ENCODE measurements at places on chromosomes 5 and 9.

DNA sequence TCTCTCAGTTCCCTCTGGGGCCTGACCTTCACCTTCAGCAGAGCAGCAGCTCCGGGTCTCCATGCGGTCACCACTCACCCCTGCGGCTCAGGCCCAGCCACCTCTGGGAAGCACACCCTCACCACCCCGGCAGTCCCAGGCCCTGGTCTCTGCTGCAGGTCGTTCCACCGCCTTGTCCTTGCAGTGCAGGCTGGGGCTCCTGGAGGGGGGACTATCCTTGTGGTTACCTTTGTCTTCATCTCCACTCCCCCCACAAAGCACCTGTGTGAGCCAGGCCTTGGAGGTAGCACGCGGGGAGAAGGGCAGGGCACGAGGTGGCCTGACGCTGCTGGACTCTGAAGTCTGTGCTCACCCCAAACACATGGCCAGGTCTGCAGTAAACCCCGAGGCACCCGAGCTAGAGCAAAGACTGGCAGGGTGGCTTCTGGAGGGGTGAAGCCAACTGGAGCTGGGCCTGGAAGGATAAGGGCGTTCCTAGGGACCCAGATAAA lies 33.2 kb upstream of the RXRA start:
- DNase-seq = no peak

- DNase-seq = no peak
Measured at GRCh38 chr9:130049431-130050210, 4.1 kb upstream of the GPR107 start.

GRCh38 chr5:173646692-173647091 lies 30.2 kb upstream of the BOD1 start:
- DNase-seq = no peak

GRCh38 chr9:72478966-72479365 lies 42.4 kb upstream of the TMC1 start:
- DNase-seq = no peak

GRCh38 chr5:92574023-92574422 lies 1007.0 kb downstream of the NR2F1-AS1 start:
- DNase-seq = no peak

DNA sequence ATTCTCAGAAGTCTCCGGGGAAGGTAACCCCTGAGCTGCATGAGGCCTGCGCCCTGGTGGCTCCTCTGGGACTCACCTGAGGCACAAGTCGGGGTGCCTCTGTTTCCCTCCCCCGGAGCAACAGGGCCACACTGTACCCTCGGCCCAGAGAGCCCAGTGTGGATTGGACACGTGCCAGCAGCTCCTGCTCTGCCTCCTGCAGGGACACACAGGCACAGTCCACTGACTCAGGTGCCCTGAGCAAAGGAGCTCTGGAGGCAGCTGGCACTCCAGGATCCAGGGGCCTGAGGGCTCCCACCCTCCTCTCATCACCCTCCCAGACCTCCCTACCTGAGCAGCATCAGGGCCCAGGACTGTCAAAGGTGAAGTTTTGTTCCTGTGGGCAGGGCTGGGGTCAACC lies 29.5 kb downstream of the SLC35A4 start:
- DNase-seq = no peak

DNA sequence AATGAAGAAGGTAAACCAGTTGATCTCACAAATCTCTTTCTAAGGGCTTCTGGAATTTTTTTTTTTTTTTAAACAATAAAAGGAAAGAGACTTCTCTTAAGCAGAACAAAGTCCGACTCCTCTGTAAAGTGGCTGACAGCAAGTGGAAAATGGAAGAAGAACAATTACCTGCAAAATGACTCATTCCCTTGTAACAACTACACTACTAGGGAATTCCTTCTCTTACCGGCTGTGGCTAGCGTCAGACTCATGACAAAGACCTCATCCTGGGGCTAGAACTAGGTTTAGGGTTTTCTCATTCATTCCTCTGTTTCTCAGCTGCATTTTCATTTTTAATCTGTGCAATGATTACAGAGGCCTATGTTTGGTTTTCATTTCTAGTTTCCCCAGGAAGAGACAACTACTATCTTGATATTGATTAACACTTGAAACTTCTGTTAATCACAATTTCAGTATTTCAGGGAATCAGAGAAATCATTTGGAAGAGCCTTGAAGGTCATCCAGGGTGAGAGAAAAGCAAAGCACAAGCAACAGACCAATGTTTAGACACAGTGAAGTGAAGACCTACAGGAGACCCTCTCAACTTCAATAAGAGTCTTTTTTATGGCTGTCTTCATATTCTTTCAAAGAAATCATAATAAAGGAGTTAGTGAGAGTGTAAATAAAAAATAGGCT lies 437.9 kb downstream of the RAB3C start:
- DNase-seq = no peak

DNA sequence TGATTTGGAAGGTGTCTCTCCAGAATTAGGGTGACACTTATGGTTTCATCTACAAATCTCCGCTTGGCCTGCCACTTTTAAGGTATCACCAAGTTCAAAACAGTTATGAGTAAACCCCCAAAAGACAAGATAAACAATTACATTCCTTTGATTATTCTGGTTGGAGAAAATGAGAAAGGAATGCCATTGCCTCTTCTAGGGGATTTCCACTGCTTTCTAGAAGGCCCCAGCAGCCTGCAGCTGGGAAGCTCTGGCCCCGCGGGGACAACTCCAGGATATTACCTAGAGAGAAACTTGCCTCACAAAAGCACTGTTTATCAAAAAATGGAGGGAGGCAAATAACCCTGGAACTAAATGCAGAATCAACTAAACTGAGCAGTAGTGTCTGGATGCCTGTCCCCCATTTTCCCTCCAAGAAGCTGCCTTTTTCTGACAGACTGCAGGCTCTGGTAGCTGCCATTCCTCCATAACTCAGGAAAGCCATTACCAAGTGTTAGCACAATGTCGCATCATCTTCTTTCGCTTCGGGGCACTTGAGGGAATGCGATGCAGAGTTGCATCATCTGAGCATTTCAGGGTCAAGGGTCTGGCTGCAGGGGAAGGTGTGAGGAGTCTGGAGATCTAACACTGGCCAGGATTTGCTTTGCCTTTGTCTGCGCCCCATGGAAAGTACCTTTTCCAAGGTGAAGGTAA lies 71.5 kb upstream of the PLPP6 start:
- DNase-seq = no peak

GRCh38 chr9:70413464-70413798 lies 1.0 kb downstream of the KLF9 start:
- DNase-seq = peak; percentile 60

DNA sequence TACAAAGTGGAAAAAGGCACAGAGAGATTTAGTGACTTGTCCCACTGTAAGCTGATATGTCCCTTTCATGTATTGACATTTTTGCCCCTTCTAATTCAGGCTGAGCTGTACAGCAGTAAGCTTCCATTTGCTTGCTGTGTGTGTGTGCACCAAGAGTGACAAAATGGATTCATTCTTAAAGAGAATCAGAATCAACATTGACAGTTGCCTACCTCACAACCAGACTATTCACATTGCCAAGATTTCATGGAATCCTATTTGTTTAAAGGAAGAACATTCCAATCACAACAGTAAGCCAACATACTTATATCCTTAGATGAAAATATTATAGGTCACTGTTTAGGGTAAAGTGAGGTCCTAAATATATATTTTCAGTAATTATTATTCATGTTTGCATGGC lies 102.6 kb downstream of the TMEM232 start:
- DNase-seq = no peak

- no peak for DNase-seq
Measured at GRCh38 chr5:149694007-149694406, 36.1 kb upstream of the PPARGC1B start.

DNA sequence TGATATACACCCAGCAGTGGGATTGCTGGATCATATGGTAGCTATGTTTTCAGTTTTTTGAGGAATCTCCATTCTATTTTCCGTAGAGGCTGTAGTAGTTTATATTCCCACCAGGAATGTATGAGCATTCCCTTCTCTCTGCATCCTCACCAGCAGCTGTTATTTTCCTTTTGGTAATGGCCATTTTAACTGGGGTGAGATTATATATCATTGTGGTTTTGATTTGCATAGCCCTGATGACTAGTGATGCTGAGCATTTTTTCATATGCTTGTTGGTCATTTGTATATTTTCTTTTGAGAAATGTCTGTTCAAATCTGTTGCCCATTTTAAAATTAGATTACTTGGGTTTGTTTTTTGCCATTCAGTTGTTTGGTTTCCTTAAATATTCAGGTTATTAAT lies 11.2 kb upstream of the PPIC start:
- DNase-seq = no peak

DNA sequence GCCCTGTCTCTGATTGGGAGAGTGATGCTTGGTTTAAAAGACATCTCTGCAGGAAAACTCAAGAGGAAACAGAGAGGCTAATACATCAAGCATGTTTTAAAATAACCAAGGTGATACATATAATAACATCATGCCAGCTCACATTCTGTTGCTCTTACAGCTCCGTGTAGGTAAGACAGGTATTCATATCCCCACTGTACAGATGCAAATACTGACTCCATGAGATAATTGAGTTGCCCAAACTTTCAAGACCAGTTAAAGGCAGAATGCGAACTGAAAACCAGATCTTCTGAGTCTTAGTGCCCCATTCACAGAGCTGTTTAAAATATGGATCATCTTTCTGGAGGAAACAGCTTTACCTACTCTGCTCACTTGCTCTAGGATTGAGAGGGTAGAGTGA lies 214.0 kb downstream of the PIK3R1 start:
- DNase-seq = no peak

GRCh38 chr5:56638061-56638621 lies 177.2 kb upstream of the MAP3K1 start:
- DNase-seq = peak; percentile 26

DNA sequence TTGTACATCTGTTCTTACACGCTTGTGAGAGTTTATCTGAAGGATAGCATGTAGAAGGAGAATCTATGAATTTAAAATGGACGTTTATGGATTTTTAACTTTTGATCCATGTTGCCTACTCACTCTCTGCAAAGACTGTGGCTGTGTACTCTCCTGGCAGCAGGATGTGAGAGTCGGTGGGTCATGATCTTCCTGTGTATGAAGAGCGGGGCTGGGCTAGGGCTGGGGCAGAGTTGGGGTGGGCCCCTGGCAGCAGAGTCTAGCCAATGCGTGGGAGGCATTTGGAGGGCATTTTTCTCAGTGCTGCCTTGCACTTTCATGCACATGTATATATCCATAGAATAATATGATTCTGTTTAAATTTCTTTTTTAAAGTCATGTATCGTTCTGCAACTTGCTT lies 24.0 kb upstream of the DAB2IP start:
- no peak for DNase-seq

GRCh38 chr5:159257007-159257406 lies 6.1 kb upstream of the UBLCP1 start:
- no peak for DNase-seq

GRCh38 chr5:39412721-39413394 lies 11.9 kb downstream of the DAB2 start:
- no peak for DNase-seq

DNA sequence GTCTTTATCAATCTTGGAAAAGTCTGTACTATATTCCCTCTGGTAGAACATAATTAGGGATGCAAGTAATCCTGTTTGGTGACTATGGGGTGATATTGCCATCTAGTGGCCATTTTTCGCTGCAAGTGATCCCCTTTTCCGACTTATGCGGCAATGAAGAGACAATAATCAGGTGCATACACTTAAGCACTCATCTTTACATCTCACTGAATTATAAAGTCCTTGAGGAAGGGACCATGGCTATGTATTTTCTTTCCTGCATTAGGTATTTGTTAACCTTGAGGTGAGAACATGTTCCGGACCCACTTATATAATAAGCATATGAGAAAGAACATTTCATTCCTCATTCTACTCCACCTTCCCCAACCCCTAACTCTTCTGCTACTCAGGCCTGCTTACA lies 19.6 kb upstream of the LIX1 start:
- peak; percentile 89 for DNase-seq

GRCh38 chr5:69075522-69076179 lies 18.2 kb upstream of the SLC30A5 start:
- no peak for DNase-seq

GRCh38 chr9:93427655-93428379 lies 23.7 kb upstream of the FAM120A start:
- DNase-seq = no peak

GRCh38 chr9:112771359-112772214 lies 21.0 kb downstream of the SNX30 start:
- DNase-seq = no peak

GRCh38 chr5:35656721-35657120 lies 39.1 kb downstream of the SPEF2 start:
- no peak for DNase-seq

GRCh38 chr9:86471171-86471815 lies 117.1 kb upstream of the TUT7 start:
- DNase-seq = no peak

GRCh38 chr5:93653716-93654115 lies 70.7 kb downstream of the NR2F1 start:
- no peak for DNase-seq

DNA sequence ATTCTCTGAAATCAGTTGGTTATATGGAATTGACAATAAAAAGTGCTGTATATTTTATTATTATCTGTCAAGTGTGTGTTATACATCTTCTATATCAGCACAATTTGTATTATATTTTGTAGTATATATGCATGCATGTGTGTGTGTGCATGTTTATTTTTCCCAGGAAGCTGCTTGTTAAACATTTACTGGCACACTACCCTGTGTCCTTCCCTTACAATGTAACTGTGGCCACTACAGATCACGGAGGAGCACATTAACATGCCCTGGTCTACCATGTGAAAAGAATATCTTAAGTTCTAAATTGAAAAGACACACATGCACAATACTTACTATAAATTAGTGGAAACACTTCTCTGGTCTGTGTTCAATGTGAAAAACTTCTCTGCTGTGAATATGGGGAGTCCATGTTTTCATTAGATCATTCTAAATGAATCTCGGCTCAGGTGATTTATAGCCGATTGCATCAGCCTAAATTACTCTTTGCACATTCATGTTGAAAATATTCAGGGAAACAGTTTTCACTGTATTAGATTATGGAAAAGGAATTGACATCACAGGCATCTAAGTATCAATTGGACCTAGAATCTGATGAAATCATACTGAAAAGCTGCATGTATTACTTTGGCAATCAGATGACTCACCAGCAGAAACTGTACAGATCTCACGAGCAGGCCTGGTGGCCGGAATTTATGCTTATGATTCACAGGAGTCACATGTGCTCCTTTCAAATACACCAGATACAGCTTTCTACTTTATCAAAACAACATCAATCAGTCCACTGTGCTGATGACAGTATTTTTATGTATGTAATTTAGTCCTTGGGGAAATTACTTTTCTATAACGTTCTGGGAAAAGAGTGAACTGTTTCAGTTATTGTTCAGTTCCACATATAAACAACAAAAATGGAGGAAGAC lies 39.4 kb downstream of the LURAP1L start:
- DNase-seq = peak; percentile 27

DNA sequence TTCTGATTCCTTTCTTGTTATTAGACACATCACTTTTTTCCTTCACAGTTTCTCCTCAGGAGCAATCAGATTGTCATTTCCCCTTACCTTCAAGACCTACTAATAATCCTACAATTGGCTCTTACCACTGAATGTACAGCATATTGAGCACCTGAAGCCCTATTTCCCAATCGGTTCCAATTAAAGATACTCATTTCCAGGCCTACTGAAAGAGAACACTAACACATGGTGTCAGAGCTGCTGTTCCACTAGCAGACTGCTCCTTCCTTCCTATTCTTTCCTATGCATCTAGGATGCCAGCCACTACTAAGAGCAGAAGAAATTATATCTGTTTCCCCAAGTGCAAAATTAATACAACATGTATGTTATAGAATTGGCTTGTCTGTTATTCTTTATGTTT lies 34.6 kb downstream of the SKIC3 start:
- DNase-seq = no peak
